Stomach (tissue), 19 donors: ENCODE measurements at places on chromosomes 2 and 18. TPM values are rescaled to one million over a fixed set of nuclear protein-coding genes. Genes with fewer than 3 reads are reported as not detected.

GRCh38 chr2:29014331-29014730 is 33.2 kb downstream of the TOGARAM2 start:
- no peak for DNase-seq

- no peak for DNase-seq
Measured at GRCh38 chr2:149400997-149401396, 70.6 kb downstream of the LYPD6 start.

GRCh38 chr2:45299361-45299760 is 290.1 kb upstream of the SIX2 start:
- no peak for DNase-seq

The CHST10 gene
- not detected for total RNA-seq

GRCh38 chr2:241741016-241741415 is 6.6 kb downstream of the D2HGDH start:
- DNase-seq, result no peak

DNA sequence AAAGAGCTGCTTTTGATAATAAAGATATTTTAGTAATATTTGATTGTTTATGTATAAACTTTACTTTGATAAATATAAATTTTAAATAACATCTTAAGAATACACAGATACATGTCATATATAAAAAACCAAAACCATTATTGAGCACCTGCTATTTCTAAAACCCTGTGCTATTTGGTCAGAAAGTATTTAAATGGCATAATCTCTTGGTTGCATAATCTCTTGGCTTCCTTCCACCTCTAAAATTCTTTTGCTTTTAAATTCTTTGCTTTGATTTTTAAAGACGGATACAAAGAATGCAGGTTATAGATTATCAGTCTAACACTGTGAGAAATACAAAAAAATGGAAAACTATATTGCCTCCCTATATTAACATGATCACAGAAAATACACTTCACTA is 36.9 kb downstream of the ACMSD start:
- no peak for DNase-seq

The EVX2 gene
- total RNA-seq, result not detected

DNA sequence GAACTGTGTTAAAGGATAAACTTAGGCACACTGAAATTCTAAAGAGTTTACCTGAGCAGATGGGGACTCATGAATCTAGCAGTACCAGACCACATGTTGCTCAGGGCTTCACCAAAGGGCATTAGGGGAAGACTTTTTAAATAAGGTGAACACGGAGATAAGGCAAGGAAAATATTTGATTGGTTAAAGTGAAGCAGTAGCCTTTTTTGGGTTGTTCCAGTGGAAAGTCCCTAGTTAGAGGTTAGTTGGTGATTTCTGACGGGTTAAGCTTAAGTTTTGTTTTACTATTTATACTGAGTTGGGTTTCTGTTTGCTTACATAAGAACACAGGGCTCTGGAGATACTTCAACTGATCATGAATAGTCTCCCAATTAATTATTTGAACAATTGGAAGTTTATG is 722.5 kb downstream of the SOCS6 start:
- no peak for DNase-seq

The BUB1 gene
- 0.29 TPM for total RNA-seq

The CNTNAP5 gene
- total RNA-seq, result not detected

DNA sequence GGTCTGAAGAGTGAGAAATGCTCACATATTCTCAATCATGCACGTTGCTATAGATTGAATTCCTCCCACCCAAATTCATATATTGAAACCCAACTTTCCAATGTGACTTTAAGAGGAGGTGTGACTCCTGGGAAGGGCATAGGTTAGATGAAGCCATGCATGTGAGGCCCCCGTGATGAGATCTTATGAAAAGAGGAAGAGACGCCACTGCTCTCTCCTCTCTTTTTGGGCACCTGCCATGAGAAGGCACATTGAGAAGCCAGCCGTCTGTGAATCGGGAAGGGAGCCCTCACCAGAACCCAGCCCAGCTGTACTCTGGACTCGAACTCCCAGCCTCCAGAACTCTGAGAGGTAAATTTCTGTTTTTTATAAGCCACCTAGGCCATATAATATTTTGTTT is 842.6 kb upstream of the SALL3 start:
- no peak for DNase-seq

DNA sequence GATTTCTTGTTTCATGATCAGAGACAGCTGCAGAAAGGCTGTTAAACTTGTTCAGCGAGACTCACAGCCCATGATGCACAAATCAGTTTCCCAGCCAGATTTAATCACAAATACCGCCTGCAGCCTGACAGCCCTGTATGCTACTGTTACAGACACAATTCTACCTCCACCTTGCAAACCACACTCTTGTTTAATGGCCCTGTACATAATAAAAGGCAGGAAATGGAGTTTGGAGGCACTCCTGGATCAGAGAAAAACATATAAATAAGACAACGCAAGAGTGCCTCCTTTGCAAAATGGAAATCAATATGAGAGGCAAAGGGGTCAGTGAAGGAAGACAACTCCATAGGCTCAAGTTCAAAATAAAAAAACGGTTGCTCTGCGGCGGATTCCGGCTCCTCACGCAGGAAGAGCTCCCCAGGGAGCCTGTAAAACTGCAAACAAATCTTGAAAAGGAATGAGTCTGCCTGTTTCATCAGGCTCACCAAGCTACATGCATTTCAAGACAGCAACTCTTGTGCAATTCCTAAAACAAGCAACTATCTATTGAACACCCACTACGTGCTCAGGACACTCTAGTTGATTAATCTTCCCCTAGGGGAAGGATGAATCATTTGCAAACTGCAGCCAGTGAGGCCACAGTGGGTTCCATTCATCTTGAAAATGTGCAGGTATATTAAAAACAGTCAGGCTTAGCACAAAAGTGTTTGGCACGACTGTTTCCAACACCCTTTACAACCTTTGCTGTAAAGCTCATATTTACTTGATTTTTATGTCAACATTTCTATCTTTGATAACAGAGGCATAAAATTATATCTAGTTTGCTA is 37.5 kb downstream of the TBC1D8 start:
- peak; percentile 70 for DNase-seq

DNA sequence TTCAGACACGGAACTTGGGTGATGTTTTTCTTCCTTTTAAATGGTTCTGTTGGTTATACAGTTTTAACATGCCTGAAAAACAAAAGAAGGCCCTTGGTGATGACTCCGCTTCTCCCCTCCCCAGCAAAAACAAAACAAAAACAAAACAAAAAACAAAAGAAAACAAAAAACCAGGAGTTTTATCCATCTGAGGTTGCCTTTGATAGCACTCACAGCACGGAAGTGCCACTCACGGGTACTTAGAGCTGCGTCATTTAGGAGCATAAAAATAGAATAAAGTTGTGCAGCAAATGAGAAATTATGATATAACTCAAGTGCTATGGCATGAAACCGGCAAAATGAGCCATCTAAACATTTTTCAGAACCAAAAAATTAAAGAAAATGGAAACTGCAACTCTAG is 57.7 kb downstream of the ZEB2 start:
- no peak for DNase-seq

The LYG2 gene
- not detected for total RNA-seq

DNA sequence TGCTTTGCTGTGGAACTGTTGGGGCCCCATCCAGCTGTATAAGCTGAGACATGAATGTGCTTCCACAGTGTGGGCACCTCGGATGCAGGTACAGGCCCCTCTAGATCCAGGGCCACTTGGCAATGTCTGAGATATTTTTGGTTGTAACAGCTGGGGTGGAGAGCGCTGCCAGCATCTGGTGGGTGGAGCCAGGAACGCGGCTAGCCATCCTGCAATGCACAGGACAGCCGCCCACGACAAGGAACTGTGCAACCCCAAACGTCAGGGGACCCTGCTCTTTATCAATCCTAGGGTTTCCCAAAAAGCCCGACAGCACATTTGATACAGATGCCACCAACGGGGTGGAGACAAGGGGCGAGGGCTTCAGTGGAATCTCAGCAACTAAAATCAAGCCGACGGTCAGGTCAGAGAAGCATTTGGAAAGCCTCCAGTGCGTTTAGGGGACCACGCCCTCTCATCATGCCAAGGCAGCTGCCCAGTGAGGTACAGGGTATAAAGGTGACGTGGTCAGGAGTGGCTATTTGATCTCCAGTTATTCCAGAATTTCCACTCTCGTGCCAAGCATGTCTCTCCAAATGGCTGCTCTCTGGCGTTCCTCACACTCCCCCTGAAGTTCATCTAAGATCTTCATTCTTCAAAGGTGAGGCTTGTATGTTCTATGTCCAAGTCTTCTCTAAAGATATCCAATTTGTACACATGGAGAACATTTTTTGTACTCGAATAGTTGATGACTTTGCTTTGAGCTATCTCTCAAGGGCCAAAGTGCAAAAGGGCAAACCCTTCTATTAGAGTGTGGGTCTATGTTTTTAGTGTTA is 55.7 kb downstream of the LRRFIP1 start:
- DNase-seq, result no peak

The PARD6G gene
- total RNA-seq, result 1.8 TPM

The FEZ2 gene
- total RNA-seq, result 100.0 TPM

- DNase-seq, result no peak
Measured at GRCh38 chr2:164054651-164055050, 318.8 kb upstream of the FIGN start.

DNA sequence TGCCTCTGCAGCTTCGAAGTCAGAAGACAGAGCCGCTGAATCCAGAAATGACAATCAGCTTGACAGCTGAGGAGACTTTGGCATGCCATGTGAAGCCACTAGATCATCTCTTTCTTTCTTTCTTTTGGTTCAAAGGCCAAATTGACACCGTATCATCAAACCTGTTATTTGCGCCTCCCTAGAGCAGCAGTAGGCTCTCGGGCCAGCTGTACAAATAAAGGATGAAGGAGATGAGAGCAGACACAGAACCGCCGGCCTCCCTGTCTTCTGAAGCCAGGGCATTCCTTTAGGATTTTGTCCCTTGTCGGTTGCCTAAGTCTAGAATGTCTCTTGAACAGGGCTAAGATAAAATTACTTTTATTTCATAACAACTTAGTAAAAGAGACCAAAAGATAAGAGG is 36.8 kb downstream of the COL4A4 start:
- DNase-seq, result no peak

- DNase-seq, result no peak
Measured at GRCh38 chr18:13320891-13321425, 102.4 kb downstream of the LDLRAD4 start.

The MITD1 gene
- total RNA-seq, result 21.7 TPM

- DNase-seq, result no peak
Measured at GRCh38 chr2:114049280-114049679, 159.4 kb downstream of the ACTR3 start.

The LIMS4 gene
- total RNA-seq, result not detected

DNA sequence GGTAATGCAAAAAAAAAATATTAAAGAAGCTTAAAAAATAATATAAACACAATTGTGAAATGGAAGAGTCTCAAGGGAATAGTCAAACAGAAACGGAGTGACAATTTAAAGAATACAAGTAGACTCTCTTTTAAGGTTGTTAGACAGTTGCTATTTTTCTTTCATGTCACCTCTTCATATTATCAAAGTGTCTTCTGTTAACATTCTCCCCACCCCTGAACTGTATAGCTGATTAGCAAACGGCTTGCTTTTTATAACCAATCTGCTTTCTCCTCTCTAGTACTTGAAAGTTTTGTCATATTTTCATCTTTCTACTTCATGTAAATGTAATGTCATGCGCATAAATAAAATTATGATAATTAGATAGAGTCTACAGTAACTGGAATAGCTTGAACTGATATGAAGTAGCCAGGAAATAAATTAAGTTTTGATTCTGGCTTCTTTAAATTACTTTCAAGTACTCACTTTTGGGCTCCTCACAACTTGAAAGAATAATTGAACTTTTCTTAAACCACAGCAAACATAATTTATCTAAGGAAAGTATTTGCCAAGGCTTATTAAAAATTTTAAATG is 37.0 kb downstream of the BARD1 start:
- no peak for DNase-seq

DNA sequence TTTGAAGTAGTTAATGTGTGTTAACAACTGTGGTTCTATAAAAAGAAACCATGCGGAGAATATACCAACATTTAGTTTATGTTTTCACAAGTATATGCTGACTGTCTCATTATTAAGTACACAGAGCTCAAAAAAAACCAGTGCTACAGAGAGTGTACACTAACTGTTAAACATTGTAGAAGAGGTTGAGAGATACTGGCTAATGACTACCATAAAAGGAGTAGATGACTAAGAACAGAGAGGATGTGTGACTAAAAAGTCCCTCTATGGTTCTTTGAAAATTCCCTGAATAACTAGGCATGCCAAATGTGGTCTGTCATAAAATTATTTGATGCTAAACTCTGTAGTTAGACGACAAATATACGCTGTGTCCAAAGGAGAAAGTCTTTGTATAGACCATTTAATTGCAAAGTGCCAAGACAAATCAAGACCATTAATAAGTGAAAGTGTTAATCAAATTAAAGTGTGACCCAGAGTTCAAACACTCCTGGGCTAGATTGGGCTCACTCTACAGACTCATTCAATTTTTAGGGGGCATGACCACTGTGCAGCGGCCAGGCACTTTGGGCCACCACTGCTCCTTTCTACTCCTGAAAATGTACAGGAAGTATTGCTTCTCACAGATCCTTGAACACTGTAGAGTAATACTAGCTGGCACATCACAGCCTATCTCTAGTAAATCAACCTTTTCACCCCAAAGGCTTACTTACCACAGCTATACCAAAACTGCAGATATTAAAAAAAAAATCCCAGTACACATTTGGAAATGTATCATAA is 45.1 kb upstream of the SERTAD2 start:
- DNase-seq, result no peak

GRCh38 chr2:113863144-113863543 is 26.7 kb upstream of the ACTR3 start:
- DNase-seq, result no peak

The BMP10 gene
- total RNA-seq, result not detected
